Aorta (tissue), 5 donors: ENCODE measurements at places on chromosomes 11 and 22.
A peak's percentile ranks its signal among the peaks of the same experiment; 100 is the strongest.

DNA sequence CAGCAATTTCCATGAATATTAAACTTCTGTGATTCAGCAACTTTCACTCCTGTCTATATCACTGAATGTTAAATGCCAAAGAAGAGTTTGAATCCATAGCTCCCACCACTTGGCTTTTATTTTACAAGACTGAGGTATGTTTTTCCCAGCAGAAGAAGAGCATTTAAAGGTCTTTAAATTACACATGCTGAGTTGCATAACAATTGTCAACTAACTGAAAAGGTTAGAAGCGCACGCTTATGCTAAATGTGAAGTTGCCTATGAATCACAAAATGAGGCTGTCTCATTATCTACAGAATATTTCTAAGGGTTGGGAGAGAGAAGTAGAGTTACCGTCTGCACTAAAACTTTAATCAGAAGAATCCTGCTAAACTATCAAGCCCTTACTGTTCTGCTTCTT, 1086.3 kb downstream of the FAM181B start:
- no peak for DNase-seq

DNA sequence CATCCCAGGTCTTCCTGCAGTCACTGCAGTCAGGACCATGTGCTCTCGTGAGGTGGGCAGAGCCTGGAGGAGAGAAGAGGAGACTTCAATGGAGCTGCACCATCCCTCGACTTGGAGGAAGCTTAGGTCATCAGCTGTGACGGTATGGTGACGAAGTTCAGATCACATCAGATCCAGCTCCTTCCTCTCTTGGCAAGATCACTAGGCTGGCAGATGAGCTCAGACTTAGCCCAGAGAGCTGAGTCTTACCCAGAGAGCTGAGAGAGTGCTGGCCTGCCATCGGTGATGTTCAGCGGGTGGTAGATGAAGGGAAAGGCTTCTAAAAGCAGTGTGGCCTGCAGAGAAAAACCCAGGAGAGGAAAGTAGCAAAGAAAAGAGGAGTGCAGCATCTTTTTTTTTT, 1.8 kb upstream of the SLC15A3 start:
- peak; percentile 73 for DNase-seq

GRCh38 chr22:49204599-49205482, 622.8 kb downstream of the BRD1 start:
- peak; percentile 51 for DNase-seq

DNA sequence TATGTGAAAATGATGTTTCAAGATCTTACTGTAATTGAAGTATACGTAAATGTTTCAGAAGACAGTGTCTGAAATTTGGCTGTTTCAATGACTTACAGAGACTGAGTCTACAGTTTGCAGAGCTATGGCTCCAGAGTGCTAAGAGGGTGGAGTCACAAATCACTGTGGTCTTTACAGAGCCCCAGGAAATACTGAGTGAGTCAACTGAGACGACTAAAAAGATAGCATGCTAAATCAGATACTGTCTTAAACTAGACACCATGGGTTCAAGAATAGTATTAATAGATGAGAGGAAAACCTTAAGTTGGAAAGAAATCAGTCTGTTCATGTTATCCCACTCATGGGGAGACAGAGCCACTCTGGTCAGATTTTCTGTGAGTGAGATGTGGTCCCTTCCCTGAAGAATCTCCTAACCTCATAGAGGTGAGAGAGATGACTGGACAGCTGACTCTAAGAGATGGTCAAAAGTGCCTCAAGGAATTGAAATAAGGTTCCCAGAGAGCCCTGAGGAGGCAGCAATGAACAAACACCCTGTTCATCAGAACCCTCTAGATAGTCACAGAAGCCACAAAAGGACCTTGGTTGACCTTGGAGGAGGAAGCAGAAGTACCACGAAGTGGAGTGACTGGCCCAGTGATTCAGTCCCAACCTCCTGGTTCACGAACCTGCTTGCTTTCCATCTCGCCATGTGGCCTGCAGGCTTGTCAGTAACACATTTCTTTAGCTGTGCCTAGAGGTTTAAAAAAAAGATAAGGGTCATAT, 30.2 kb downstream of the C11orf91 start:
- no peak for DNase-seq

DNA sequence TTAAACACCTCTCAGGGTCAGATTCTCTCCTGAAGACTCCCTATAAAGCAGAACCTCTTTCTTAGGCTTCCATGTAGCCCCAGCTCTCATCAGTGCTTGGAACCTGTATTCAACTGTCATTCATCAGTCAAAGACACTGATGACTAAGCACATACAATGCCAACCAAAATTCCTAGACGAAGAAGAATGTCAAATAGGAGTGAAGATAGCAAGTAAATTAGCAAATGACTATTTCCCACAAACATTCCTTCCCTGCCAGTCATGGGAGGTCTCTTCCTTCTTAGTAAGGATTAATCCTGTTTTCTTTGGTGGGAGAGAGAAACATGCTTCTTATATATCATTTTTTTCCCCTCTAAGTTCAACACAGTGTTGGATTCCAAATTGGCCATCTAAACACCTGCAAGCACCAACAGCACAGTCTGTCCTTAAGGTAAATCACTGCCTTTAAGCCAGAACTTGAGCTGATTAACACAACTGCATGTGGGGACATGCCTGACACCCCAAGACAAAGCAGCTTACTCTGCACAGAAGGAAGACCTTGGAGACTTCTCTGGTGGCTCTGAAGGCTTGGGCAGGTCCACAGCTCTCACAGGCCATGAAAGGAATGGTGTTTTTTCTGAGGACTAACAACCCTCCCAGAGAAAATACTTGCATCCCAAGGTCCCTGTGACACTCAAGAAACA, 47.5 kb upstream of the ME3 start:
- DNase-seq, result no peak

DNA sequence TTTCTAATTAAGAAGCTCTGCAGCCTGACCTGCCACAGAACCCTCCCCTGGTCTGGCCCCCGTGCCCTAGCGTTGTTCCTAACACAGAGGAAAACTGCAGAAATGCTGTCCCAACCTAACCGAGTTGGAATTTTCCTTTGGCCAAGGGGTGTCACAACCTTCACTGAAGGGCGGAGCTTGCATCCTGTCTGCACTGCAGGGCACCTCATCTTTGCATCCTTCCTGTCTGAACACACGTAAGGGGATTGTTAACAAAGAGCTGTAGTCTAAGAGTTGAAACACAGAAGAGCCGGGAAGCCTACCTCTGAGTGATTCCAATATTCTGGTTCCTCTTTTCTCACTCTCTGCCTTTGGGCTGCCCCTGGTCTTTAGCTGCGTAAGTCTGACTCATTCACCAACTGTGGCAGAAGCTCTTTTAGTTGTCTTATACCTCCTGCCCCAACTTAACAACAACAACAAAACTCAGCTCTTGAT, 1.6 kb downstream of the DIXDC1 start:
- no peak for DNase-seq

DNA sequence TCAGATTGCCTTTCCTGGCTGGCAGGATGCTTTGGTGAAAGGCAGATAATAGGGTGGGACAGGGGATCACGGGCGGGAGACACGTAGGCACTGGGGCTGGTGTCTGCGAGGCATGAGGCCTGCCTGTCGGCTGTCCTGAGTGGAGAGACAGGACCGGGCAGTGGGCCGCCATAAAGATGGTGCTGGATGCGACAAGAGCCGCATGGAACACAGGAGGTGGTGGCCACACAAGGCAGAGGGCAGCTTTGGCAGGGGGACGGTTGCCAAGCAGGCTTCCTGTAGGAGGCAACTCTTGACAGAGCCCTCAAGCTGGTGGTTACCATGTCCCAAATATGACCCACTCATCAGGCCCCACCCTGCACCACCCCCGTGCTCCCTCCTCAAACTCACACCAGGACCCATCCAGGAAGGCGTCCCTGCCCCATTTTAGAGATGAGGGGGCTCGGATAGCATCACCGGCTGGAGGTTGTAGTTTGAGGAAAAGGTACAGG, 4.9 kb upstream of the PPARA start:
- peak; percentile 57 for DNase-seq

- no peak for DNase-seq
Measured at GRCh38 chr11:20162824-20163782, 2.8 kb upstream of the DBX1 start.

GRCh38 chr11:6862961-6863360, at the start of gene OR10A2:
Gene OR10A2, plus strand, starts transcription at chr11:6863057. Its CDS starts 6,698 bp downstream, at chr11:6869755.
- DNase-seq, result no peak

DNA sequence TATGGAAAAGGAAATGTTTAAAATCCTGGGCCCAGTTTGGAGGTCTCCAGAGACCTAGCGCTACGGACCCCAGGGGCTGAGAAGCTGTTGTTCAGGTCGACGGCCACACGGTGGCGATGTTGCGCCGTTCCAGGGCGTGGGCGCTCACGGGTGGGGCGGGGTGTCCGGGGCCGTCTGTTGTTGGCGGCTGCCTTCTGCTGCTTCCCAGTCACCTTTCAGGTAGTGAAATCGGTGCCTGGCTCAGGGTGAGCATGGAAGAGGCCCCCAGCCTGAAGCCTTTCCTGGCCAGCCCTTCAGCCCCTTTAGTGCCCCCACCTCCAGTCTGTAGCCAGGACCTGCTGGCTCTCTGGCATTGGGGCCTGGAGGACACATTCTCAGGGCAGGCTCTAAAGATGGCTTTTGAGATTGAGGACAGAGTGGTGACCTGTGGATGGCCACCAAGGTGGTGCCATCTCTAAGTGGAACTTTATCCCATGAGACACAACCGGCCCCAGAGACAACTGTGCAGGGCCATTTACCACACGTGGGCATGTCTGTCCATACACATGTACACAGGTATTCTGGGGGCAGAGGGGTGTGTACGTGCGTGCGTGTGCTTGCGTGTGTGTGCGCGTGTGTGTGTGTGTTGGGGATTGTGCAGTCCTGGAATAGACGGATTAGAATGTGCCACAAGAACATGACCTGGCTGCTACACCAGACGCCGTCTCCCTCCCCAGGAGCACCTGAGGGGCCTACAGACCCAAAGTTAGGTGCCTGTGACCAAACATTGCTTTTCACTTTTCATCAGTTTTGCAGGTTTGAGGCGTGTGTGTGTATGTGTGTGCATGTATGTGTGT, 53.8 kb downstream of the ST14 start:
- DNase-seq, result no peak

GRCh38 chr11:123330948-123331347, 99.1 kb upstream of the GRAMD1B start:
- no peak for DNase-seq

- DNase-seq, result no peak
Measured at GRCh38 chr11:112004389-112004788, 20.8 kb upstream of the DLAT start.

DNA sequence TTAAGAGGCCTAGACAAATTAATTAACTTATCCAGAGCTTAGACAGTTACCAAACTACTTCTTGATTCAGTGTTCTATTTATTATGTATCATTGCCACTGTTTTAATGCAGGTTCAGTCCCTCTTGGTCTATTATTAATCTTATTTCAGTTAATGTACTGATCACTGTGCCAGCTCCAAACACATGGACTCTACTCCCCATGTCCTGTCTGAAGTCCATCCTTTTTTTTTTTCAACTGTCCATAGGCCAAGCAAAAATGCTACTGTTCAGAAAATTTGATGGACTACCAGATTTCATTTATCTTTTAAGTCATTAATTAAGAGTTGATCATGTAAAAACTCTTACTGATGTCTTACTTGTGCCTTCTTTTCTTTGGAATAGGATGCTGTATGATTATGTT, 11.9 kb downstream of the POLD3 start:
- DNase-seq, result no peak

DNA sequence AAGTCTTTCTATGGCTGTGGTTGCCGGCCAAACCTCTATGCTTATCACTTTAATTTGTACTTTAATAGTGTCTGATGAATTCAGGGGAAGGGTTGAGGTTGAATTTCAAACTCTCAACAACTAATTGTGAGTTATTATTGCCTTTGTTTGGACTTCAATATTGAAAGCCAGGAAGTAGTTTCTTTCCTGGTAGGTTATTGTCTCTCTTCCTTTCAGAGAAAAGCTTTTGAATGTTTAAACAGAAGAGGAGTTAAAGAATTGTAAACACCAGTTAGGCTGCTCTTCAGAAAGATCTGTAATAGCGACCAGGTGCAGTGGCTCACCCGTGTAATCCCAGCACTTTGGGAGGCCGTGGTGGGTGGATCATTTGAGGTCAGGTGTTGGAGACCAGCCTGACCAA, 22.2 kb downstream of the NNMT start:
- DNase-seq, result no peak

- no peak for DNase-seq
Measured at GRCh38 chr11:20156876-20157613, 3.2 kb downstream of the DBX1 start.

GRCh38 chr11:22491555-22492225, 133.9 kb downstream of the FANCF start:
- no peak for DNase-seq

DNA sequence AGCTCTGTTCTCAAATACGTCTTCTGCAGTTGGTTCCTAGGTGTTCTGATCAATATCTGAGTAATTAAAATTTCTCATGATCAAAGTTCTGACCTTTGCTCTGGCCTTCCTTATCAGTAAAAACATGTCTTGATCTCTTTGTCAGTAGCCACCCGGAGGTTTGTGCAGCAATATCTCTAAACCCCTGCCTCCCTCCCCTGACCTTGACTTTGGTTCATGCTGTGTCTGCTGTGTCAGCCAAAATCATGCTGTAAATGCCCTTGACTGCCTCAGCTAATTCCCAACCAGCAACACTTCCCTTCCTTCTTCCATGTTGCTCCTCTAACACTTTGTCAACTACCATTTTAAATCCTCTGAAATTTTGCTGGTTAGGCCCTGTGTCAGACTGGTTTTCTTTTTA, 424.7 kb downstream of the FAM181B start:
- DNase-seq, result no peak

GRCh38 chr11:11937433-11937832, 71.0 kb downstream of the DKK3 start:
- DNase-seq, result no peak

DNA sequence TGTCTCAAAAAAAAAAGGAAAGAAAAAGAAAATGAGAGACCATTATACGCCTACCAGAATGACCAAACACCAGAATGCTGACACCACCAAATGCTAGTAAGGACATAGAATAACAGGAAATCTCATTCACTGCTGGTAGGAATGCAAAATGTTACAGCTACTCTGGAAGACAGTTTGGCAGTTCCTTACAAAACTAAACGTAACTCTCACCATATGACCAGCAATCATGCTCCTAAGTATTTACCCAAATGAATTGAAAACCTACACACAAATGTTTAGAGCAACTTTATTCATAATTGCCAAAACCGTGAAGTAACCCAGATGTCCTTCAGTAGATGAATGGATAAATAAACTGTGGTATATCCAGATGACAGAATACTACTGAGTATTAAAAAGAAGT, 7.2 kb downstream of the CHKA start:
- DNase-seq, result no peak

GRCh38 chr11:82733444-82734119, at the start of gene FAM181B:
Gene FAM181B, minus strand, starts transcription at chr11:82733864. Its CDS starts 135 bp downstream, at chr11:82733729.
- DNase-seq, result peak; percentile 90

DNA sequence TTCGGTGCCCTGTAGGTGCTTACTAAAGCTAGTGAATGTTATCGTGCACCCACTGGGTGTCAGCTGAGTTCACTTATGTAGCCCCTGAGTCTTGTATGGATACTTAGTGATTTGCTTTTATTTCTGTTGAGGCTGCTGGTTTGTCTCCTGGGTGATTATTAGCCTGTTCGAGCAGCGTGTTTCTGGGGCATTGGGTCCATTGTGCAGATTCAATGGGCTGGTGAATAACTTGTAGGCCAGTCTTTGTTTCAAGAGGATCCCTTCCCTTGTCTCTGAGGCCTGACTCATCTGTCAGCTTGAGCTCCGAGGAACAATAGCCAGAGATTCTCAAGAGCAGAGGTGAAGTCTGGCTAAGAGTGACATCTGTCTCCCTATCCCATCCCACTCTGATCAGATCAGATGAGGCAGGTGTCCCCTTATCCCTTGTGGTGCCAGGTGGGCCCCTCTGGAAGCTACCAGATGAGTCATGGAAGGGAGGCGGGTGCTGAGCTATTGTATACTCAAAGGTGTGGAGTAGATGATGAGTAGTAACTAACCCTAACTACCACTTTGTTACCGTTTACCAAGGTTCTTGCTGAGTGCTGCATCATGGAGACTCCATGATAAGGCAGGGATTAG, 3.7 kb downstream of the MIAT start:
- DNase-seq, result no peak
